Activated naive CD4-positive, alpha-beta T cell treated with Interleukin-2 at 50 U/mL for 16 hours (primary cell): ENCODE measurements at places on chromosomes 5 and 9.
A peak's percentile ranks its signal among the peaks of the same experiment; 100 is the strongest.

DNA sequence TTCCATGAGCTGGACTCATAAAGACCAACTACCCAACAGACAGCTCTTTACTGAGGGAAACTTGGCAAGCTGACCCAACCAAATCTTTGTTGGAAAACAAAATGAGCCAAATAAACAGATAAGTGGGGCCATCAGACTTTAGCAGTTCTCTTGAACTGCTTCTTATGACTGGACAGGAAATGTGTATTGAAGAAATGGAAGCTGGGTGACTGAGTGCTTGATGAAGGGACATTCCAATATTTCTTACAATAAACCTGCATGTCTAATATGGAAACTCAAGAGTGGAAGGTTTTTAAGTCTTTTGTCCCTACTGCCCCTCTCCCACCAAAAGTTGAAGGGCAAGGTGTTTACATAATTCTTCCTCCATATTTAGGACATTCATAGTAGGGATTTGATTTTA is 218.8 kb upstream of the NR4A3 start:
- DNase-seq = no peak

DNA sequence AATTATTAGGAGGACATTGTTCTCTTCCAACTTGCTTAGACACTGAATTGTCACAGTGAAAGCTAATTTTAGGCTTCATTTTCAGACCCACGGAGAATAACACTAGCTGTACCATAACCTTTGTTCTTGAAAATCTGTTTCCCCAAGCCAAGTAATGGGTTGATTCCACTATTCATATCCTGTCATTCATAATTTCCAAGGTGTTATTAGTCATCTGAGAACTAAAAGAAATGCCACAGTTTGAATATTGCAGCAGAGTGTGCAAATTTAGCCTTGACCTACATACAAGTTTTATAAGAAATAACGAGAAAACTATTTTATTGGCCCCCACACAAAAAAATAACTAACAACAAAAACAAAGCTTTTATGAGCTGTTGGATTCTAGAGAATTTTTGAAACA is 148.5 kb upstream of the TYRP1 start:
- no peak for DNase-seq

- no peak for DNase-seq
Observed at GRCh38 chr5:41143131-41143901, 70.0 kb downstream of the C6 start.

GRCh38 chr5:128842241-128842640 is 123.0 kb upstream of the SLC27A6 start:
- no peak for DNase-seq

- no peak for DNase-seq
Observed at GRCh38 chr5:113817683-113818082, 304.2 kb downstream of the YTHDC2 start.

- no peak for DNase-seq
Observed at GRCh38 chr5:94010814-94011213, 269.4 kb upstream of the POU5F2 start.

DNA sequence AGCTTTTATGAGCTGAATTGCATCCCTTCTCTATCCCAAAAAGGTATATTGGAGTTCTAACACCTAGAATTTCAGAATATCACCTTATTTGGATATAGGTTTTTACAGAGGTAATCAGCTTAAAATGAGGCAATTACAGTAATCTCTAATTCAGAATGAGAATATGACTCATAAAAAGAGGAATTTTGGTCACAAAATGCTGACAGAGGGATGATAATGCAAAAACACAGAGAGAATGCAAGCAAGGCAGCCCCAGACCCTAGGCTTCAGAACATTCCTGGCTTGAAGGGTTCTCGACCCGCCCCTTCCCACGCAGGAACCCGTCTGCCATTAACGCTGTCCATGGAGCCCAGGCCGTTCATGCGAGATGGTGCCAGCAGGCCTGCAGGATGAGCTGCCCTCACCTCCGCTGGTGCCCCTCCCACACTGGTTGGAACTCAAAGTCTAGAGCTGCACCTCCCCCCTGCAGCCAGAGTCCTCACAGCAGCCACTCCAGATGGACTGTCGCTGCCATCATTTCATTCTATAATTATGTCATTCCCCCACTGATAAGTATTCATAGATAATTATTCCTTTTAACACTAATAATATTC is 1173.4 kb upstream of the ACO1 start:
- peak; percentile 11 for DNase-seq

- no peak for DNase-seq
Observed at GRCh38 chr5:8522646-8523045, 653.7 kb downstream of the MTRR start.

DNA sequence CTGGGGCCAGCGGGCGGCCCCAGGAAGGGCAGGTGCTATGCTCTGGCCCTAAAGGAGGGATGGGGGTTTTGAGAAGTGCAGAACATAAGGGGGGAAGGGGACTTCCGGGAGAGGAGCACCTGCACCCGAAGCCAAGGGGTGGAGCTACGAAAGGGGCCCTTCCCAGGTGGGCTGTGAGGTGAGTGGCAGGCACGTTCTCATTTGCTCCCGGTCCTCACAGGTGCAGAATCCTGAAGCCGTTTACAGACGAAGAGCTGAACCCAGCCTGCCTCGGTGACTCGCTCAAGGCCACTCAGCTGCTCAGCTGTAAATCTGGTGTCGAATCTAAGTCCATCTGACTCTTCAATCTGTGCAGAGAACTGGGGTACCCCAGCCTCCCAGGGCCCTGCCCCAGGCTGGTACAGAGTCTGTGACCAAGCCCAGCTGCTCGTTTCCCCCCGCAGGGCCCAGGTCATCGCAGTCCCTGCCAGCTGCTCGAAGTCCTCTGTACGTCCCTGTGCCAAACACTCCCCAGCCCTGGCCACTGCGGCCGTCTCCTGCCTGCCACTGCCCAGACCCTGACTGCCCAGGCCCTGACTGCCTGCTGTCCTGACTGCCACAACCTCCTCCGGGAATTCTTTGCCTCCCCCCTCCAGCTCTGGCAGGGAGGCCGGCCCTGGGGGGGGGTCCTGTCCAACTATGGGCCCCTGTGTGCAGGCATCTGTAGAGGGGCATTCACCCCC is 53.8 kb upstream of the RXRA start:
- DNase-seq = no peak

DNA sequence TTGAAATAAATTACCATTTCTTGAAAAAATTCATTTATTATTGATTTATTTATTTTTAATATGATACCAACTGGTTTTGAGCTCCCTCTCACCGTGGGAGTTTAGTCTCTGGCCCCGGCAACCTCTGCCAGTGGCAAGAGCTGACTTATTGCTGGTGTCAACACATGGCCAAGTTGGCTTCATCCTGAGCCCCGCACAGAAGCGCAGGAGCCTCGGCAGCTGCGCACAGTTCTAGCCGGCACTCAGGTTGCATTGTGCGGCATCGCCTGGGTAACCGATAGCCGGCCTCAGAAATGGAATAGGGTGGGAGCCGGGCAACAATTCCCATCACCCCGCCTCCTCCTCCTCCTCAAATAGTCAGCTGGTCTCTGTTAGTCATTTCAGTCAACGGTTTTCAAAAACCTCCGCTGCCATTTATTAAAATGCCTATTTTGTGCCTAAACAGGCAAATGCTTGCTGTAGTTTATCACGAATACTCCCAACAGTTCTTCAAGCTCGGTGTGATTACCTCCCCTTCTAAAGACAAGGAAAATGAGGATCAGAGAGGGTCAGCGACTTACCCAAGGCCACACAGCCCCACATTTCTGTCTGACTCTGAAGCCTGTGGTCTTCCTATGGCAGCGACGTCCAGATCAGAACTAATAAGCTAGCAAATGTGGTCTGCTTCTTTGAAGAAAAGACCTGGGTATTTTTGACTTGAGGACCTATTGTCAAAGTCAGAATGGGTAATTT is 15.7 kb upstream of the MSX2 start:
- DNase-seq = no peak

- DNase-seq = no peak
Observed at GRCh38 chr9:115170358-115171073, 52.6 kb upstream of the TNC start.

DNA sequence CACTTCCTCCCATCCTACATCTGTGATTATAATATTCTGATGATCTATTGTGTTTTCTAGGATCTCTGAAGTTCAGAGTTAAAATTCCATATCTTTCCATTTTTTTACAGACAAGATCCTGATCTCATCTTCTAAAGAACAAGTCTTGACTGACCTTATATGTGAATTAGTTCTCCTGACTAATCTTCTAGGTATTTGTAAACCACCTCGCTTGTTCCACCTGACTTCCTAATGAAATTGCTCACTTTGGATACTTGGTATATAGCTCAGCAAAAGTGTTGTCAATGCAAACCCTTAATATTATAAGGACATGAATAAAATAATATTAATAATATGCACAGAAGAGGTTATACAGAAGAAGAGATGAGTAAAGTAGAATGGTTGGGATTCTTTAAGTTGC is 68.2 kb upstream of the NR4A3 start:
- no peak for DNase-seq

DNA sequence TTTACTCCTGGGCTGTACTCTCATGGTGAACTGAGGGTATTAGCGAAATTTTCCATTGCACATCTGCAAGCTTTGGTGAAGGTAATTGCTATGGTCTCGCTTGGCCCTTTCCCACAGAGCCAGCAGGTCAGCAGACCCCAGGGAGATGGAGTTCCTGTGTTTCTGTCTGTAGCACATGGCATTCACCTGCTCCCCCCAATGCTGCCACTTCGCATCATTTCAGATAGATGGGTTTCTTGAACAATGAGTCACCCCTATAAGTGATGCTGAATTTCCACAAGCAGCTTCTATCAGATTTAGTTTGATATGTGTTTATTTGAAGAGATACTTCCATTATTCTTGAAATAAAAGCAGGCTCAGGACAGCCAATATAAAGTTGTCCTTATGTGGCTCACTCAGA is 117.8 kb downstream of the ERCC6L2 start:
- no peak for DNase-seq

- no peak for DNase-seq
Observed at GRCh38 chr5:89302102-89302891, 419.3 kb upstream of the MEF2C start.

DNA sequence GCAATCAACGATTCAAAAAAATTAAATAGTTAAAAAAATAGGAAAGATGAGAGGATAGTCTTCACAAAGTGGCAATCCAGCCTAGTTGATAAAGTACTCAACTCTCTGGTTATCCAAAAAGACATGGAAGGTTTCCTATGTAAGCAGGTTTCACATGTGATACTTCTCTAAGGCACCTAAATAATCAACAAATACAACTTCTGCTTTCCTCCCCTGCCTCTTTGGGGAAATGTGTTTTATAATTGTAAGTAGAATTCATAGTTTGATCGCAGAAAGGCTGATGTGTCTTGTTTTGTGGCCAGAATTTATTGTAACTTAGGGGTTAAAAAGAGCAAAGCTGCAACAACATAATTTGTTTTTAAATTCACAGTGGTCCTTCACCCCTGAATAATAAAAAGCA is 855.5 kb upstream of the DMAC1 start:
- no peak for DNase-seq

- DNase-seq = no peak
Observed at GRCh38 chr5:159410480-159410879, 80.2 kb upstream of the IL12B start.

- DNase-seq = no peak
Observed at GRCh38 chr9:76298521-76299144, 95.6 kb downstream of the RFK start.

- no peak for DNase-seq
Observed at GRCh38 chr5:143239882-143240518, 163.5 kb downstream of the NR3C1 start.

GRCh38 chr5:1410156-1411014 is 34.9 kb downstream of the SLC6A3 start:
- DNase-seq = no peak

GRCh38 chr5:110873773-110874437 is 135.1 kb downstream of the SLC25A46 start:
- no peak for DNase-seq

DNA sequence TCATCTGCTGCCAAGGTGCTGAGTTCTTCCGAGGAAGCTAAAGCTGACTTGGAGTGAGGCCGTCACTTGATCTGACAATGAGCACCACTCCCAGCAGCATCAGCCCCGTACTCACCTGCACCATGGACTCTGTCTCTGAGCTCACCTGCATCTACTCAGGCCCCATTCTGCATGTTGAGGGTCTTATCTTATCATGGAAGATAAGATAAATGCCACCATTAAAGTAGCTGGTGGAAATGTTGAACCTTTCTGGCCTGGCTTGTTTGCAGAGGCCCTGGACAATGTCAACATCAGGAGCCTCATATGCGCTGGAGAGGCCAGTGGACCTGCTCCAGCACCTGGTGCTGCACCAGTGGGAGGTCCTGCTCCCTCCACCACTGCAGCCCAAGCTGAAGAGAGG is 35.0 kb upstream of the HMGCS1 start:
- DNase-seq = no peak

DNA sequence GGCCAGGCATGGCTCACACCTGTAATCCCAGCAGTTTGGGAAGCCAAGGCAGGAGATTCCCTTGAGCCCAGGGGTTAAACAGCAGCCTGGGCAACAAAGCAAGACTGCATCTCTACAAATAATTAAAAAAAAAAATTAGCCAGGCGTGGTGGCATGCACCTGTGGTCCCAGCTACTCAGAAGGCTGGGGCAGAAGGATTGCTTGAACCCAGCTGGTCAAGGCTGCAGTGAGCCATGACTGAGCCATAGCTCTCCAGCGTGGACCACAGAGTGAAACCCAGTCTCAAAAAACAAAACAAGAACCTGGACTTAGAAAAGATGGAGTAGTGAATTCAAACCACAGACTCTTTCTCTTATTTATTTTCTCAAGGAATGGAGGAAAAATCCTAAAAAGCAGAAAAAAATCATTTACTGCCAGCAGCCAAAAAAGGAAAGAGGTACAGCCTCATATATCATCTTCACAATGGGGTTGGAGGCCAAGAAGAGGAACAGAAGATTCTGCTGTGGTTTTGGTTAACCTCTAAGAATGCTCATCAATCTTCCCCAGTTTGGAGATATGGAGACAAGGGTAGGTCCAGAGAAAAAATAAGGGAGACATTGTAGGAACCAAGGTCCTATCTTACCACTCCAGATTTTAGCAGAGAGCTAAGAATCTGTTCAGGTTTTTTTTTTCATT is 40.0 kb upstream of the MYO10 start:
- DNase-seq = no peak

GRCh38 chr9:132517815-132518550 is 64.4 kb upstream of the BARHL1 start:
- DNase-seq = no peak

GRCh38 chr9:8860086-8860485 is 1060.5 kb upstream of the DMAC1 start:
- no peak for DNase-seq
